ENCODE measurements at places on chromosomes 6 and 20.

- no peak for DNase-seq
These were observed 245.8 kb downstream of the TTLL2 start for GRCh38 chr6:167570460-167571400.

- no peak for DNase-seq
These were observed 60.8 kb downstream of the PRDM1 start for GRCh38 chr6:106146852-106147351.

- peak; percentile 78 for DNase-seq
These were observed 60.8 kb downstream of the PRPH2 start for GRCh38 chr6:42661540-42662153.

DNA sequence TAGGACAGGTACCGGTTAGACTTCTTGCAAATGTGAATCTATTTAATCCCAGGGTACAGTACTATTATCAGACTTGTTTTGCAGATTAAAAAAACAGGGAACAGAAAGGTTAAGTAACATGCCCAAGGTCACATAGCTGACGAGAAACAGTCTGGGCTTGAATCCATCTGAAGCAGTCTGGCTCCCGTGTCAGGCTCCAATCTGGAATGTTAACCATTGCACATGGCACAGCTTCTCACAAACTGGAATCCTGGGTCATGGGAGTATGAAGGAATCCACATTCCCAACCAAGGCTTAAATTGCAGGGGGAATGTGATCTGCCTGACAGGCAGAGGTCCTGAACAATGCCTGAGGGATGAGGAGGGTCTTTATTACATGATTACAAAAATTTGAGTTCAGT lies 187.5 kb upstream of the SPTLC3 start:
- no peak for DNase-seq

DNA sequence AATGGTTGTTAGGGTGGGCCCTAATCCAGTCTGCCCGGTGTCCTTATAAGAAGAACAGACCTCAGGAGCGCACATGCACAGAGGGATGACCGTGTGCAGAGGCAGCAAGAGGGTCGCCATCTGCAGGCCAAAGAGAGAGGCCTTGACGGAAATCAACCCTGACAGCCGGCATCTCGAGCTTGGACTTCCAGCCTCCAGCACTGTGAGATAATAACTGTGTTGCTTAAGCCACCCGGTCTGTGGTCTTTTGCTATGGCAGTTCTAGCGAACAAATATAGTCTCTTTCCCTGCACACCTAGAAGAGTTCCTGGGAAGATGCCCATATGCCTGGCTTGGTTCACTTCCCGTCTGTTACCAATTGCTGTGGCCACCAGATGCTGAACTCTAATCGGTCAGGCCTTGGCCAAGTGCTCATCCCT lies 35.3 kb upstream of the PTGIS start:
- no peak for DNase-seq

GRCh38 chr6:6002848-6003620 lies 3.7 kb downstream of the NRN1 start:
- no peak for DNase-seq

- DNase-seq = no peak
These were observed 5.1 kb downstream of the IGF2R start for GRCh38 chr6:159973951-159974350.

DNA sequence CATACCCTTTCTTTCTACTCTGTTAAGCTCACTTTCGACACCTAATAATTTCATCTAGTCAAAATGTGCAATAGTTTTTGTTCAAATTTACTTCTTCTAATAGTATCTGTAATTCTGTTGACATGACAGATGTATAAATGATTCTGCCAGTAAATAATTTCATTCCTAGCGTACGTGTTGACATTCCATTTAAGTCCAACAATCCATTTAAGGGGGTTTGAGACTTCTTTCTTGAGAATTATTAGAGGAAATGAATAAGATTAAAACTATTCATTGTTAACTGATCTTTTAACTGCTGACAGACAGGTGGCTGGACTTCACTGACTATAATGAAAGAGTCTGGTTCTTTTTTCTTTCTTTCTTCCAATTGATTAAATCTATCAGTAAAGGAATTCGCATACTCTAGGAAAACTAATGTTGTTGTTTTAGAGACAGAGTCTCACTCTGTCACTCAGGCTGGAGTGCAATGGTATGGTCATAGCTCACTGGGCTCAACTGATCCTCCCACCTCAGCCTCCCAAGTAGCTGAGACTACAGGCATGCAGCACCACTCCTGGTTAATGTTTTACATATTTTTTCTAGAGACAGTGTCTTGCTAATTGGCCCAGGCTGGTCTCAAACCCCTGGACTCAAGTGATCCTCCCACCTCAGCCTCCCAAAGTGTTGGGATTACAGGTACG lies 55.9 kb downstream of the MAP3K5 start:
- no peak for DNase-seq

GRCh38 chr6:131597446-131597845 lies 24.4 kb downstream of the ARG1 start:
- DNase-seq = no peak

- no peak for DNase-seq
These were observed 17.0 kb downstream of the RPS6KA2 start for GRCh38 chr6:166610069-166610468.

DNA sequence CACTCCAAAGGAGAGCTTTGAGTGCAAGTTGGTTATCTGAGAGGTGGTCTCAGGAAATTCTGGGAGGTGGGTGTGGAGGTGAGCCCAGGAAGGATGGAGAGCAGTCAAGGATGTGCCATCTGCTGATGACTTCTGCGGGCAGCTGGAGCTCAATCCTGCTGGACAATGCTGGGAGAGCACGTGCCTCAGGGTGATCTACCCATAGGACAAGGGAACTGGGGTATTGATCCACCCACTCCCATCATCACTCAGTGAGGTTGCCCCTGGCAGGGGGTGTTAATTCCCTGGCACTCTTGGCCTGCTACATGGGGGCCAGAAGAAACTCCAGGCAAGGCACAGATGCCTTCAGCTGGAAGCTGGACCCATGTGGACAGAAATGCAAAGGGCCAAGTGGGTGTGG lies 7.1 kb upstream of the ZBP1 start:
- DNase-seq = no peak

- no peak for DNase-seq
These were observed 722.0 kb upstream of the FLRT3 start for GRCh38 chr20:15059438-15059837.

DNA sequence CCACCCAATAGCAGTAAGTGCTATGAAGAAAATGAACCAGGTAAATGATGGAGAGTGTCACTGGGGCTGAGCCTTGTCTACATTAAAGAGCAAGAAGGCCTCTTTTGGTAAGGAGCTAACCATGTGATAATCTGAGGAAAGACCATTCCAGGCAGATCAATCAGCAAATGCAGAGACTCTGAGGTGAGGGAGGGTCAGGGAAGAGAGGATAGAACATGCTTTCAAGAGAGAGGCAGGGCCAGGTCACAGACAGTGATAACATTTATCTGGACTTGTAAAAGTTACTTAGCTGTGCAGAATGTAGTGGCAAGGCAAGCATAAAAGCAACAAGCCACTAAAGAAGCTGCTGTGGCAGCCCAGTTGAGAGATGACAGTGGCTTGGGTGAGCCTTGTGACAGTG lies 197.3 kb downstream of the TASP1 start:
- no peak for DNase-seq

DNA sequence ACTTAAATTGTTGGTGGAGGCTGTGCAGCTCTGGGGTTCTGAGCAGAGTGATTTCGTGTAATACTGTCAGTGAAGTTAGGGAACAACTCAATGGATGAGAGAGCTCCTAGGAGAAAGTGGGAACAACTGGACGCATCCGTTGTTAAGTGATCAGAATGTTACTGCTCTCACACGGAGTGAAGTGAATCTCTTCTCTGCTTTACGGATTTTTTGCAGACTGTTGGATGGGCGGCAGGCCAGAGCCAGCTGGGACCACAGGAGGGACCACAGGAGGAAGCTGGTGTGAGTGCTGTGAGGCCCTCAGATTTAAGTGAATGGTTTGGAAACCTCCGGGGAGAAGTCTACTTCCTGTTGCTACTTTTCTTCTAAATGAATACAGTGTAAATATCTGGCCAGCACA lies 23.7 kb upstream of the PPP1R14C start:
- no peak for DNase-seq

DNA sequence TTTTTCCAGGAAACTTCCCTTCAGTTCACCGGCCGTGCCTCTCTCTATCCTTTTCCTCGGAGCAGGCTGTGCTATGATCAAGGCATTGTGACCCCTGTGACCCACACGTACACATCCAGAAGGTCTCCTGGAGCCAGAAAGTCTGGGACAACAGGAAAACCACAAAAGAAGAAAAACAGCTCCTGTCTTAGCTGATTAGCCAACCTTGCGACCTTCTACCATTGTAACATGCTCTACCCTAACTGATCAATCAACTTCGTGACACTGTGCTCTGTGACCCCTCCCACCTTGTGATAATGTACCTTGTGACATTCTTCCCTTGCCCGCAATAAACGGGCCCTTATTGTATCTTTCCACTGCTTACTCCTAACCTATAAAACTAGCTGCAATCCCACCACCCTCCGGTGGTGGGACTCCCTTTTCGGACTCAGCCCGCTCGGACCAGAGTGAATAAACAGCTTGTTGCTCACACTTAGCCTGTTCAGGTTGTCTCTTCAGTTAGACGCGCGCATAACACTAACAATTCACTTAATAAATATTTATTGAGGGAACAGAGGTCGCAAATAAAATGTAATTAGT lies 24.2 kb downstream of the ZNF311 start:
- no peak for DNase-seq

- DNase-seq = no peak
These were observed 46.2 kb upstream of the ADIG start for GRCh38 chr20:38534756-38535155.

- no peak for DNase-seq
These were observed 45.4 kb downstream of the SYNJ2 start for GRCh38 chr6:158026901-158027589.

GRCh38 chr6:119844387-119844786 lies 494.8 kb upstream of the MAN1A1 start:
- DNase-seq = no peak

DNA sequence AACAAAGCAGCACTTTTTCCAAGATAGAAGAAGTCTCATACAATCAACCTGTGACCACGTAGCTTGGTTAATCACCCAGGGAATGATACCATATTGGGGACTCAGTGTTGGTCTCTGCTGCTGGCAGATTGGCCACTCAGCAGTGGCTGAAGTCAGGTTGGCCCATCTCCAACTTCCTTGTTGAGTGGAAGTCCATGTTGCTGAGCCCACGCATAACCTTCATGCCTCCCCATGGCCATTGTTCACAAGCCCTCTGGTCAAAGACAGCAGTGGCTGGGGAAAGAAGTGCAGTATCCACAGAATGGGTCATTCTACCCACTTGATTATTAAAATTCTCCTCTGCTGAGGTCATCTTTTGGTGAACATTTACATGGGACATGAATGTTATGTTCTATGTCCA lies 38.5 kb downstream of the PKIB start:
- no peak for DNase-seq

- DNase-seq = no peak
These were observed 519.4 kb upstream of the ZNF337 start for GRCh38 chr20:26216025-26216424.

DNA sequence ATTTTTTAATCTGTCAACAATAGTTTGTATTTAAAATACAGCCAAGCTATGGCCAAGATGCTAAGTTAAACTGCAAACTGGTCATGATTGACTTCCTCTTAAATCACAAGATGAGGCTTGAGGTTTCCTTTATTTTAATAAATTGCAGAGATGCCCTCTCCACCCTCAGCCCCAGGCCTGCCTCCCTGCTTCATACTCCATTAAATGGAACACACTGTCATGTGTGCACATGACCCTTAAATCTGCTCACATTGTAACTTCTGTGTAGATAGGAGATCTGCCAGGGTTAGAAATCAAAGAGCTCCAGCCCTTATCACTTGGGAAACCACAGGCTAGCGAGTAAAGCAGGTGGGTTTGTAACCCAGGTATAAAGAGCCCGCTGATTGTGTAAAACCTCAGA lies 20.8 kb downstream of the DUSP22 start:
- DNase-seq = no peak

GRCh38 chr20:46151936-46152335 lies 33.8 kb downstream of the CD40 start:
- DNase-seq = no peak

DNA sequence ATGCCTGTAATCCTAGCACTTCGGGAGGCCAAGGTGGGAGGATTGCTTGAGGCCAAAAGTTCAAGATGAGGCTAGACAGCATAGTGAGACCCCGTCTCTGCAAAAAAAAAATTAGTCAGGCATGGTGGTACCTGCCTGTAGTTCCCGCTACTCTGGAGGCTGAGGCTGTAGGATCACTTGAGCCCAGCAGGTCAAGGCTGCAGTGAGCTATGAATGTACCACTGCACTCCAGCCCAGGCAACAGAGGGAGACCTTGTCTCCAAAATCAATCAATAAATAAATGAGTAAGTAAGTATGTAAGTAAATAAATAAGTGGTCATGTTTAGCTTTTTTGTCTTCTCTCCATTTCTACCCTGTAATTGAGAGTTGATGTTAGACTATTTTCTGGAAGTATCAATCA lies 336.8 kb downstream of the FARS2 start:
- no peak for DNase-seq

DNA sequence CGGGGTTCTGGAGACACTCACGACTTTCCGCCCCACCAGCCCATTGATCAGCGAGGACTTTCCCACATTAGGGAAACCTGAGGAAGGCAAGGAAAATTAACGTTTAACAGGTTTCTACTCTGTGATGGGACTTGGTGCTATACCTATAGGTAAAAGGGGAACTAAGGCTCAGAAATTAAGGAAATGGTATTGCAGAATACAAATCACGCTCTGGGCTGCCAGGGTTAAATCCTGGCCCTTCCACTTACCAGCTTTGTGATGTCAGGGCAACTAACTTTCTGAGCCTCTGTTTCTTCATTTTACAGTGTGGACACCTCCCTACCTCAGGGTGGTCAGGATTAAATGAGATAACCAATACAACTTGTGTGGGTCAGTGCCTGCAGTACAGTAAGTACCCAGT lies 8.8 kb downstream of the GNL1 start:
- no peak for DNase-seq

- DNase-seq = no peak
These were observed 159.3 kb upstream of the LAMA2 start for GRCh38 chr6:128723667-128724066.

GRCh38 chr6:23174781-23175361 lies 605.5 kb downstream of the HDGFL1 start:
- no peak for DNase-seq

GRCh38 chr6:35352735-35353134 lies 10.4 kb downstream of the PPARD start:
- no peak for DNase-seq

GRCh38 chr6:44229376-44230033 lies 6.1 kb downstream of the SLC29A1 start:
- no peak for DNase-seq
